ENCODE measurements at places on chromosomes 16 and 17.

GRCh38 chr17:48627623-48628521 is 1.7 kb upstream of the HOXB9 start:
- DNase-seq = no peak

DNA sequence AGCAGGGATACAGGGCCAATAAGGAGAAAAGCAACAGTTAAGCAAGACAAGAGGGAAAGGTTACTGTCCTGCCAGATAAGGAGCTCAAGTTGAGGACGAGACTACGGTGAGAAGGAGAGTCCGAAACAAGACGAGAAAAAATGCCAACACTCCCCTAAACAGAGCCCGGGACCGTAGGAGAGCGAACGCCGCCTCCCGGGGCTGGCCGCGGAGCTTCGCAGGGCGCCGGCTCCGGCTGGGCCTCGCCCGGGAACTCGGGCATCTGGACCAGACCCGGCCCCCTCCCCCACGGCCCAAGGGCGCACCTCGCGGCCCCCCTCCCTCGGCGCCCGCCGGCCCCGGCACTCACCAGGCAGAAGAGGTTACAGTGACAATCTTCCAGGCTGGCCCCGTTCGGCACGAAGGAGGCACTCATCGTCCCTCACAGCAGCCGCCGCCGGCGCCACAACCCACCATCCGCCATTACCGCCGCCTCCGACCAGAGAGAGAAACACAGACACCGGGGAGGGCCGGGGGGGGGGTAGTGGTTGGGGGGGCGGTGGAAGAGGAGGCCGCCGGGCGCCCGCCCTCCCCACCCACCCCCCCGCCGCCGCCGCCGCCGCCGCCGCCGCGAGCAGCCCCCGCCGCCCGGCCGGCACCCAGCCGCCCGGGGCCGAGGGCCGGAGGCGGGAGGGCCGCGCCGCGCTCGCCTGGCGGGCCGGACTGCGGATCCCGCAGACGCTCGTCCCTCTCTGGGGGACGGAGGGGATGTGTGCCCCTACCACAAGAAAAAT is at the start of gene MED13:
MED13 (minus strand) TSS at position 488 of the 773 bp plus-strand sequence; CDS start at position 415, 73 bp downstream.
- DNase-seq = peak; percentile 40

GRCh38 chr16:87968541-87968940 is 17.3 kb downstream of the BANP start:
- DNase-seq = no peak

DNA sequence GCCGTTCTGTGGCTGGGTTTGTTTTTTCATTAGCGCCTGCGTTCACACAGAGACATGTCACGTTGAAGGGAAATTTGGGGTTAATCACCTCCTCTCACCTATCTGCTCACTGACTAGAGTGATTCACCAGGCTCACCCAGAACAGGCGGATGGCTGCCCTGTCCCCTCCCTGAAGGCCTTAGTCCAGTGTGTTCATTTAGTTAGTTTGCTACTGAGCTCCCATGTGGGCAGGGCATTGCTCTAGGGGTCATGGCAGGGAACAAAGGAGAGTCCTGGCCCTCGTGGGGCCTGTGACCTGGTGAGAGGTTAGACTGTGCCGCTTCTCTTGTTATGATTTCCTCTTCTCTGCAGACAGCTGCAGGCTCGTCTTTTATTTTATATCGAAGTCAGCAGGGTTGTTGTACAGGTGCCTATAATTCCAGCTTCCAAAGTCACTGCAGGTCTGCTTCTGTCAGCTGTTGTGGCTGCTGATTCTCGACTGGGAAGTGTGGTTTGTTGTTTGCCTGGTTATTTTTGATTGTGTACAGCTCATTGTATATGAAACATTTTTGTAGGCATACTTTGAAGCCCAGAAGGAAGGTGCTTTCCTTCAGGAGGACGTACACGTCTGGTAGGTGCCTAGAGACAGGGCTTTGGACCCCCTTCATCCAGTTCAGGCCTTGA is 73.4 kb upstream of the GSE1 start:
- DNase-seq = no peak

DNA sequence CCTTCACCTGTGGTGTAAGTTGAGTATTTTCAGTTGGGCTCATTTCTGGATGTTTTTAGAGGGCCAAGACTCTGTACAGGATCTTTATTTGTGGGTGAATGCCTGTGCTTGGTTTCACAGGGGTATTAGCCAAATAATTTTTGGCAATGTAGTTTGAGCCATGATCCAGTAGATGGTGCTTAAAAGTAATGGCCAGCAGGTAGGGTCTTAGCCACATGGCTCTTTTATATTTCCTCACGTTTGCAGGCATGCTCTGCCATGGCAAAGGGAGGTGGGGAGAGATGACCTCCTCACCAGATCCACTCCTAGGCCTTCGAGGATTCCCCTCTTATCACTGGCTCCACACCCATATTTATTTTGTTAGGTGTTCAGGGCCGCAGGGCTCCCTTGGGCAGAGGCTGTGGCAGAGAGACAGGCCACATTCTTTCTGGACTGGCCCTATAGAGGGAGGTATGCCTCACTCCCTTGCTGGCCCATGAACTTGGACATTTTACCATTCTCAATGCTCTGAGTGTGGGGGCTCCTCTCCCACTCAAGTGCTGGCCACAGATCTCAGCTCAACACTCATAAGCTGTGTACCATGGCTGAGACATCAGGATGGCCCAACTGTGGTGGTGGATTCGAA is 417.1 kb downstream of the XYLT1 start:
- no peak for DNase-seq

DNA sequence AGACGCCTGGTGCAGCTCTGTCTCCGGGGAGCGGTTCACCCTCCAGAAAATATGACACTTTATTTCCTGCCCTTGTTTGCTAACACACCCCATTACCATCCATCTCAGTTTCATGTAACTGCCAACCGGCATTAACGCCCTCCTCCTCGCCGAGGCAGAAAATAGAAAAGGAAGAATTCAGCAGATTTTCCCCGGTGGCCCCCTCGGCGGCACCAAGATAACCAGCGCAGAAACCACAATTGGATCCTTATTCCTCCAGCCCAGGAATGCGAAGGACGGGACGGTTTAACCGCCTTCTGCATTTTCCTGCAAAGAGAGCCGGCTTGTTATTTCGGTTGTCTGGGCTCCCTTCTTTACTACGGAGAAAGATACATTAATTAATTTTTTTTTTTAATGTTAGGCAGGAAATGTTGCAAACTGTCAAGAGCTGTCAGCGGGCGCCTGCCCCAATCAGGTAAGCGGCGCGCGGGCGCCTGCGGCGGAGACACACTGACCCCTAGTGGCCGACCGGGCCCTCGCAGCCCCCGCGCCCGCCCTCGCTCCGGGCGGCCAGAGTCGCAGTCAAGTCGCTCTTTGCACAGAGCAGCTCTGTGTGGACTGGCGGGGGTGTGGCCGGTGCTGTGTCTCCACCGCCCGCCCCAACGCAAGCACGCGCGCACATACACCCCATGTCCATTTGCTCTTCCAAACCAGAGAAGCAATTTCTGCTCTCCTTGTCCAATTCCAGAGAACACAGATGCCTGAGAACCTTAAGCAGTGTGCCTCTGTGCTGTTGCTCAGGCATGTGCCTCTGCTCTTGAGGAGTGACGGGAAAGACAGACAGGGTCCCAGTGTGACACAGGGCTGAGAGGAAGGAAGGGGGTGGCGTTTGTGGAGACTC is 53.6 kb downstream of the C17orf67 start:
- peak; percentile 75 for DNase-seq

- DNase-seq = no peak
Observed at GRCh38 chr16:83187405-83187804, 560.6 kb downstream of the CDH13 start.

GRCh38 chr16:3835089-3835602 is 45.4 kb downstream of the CREBBP start:
- DNase-seq = no peak

DNA sequence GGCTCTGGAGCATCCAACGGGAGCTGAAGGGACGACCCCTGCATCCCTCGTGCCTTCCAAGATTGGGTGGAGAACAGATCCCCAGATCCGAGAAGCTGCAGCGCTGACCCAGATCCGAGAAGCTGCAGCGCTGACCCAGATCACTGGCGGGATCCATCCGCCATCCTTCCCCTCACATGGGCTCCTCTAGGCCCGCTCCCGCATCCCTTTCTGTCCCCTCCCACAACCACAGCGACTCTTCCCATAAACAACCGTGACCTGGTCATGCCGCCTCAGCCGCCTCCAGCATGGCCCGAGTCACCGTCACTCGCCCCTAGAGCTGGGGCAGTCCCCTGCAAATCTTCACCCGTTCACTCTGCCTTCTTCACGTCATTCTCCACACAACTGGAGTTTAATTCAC is 124.9 kb downstream of the UTP18 start:
- DNase-seq = no peak

GRCh38 chr17:41540921-41541625 is 13.0 kb upstream of the KRT19 start:
- no peak for DNase-seq

GRCh38 chr16:89289428-89290395 is 72.2 kb downstream of the ZNF778 start:
- DNase-seq = peak; percentile 33

GRCh38 chr17:38428643-38429371 is 543 bp downstream of the ARHGAP23 start:
- no peak for DNase-seq

GRCh38 chr16:46632778-46633733 is 11.9 kb upstream of the SHCBP1 start:
- no peak for DNase-seq

DNA sequence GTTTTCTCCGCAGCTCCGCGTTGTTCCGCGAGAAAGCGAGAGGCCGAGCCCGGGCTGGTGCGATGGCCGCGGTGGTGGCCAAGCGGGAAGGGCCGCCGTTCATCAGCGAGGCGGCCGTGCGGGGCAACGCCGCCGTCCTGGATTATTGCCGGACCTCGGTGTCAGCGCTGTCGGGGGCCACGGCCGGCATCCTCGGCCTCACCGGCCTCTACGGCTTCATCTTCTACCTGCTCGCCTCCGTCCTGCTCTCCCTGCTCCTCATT is 404 bp downstream of the EMC6 start:
- no peak for DNase-seq

GRCh38 chr17:32152130-32152529 is 9.8 kb downstream of the RHOT1 start:
- DNase-seq = no peak

- no peak for DNase-seq
Observed at GRCh38 chr17:44549686-44550085, 7.6 kb upstream of the FZD2 start.

- no peak for DNase-seq
Observed at GRCh38 chr16:69443927-69444631, 19.7 kb downstream of the CYB5B start.

DNA sequence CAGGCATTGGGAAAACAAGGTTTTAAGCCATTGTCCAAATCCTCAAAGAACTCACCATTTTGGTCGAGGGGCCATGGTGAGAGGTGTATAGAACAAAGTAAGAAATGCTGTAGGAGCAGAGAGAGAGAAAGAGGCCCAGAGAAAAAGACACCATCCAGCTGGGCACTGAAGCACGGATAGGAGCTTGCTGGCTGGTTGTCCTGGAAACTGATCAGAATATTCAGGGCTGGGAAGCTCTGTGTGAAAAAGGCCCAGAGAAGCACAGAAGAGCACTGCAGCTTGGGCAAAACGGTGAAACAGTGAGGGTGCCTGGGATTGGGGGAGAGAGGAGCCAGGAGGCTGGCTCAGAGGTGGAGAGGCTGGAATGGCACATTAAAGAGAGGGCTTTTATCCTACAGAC is 16.5 kb downstream of the HS3ST3B1 start:
- no peak for DNase-seq

DNA sequence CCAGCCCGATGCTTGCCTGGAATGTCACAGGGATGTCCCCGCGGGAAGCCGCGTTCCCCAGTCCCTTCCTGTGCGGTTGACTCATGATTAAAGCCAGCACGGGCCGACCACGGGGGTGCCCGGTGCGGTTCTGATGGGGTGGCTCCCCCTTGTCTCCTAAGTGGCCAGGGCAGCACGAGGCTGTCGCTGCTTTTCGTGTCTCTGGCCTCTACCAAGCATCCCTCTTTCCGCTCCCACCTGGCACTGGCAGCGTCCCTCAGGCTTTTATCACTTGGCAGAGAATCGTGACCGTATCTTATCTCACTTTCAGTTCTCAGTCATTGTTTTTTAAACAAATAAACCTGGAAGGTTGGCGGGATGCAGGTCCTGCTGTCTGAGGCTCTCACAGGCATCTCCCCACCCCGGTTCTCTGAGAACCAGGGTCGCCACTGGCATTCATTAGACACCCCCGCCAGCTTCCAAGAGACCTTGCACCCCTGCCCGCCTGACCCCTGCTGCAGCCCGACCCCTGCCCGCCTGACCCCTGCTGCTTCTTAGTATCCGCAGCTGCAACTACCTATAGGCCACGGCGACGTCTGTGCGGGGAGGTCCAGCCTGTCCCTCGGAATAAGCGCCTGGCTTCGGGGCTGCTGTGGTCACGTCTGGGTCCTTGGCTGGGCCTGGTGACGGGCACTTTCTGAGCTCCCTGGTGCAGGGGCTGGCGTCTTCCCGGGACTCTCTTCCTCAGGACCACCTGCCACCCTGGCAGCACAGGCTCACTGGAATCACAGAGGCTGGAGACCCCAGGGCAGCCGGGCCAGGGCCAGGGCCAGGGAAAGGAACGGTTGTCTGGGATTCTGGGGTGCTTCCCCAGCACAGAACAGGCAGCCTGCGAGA is 7.5 kb downstream of the C1QTNF8 start:
- DNase-seq = no peak

GRCh38 chr17:82782657-82783207 is 30.9 kb downstream of the TBCD start:
- DNase-seq = no peak

DNA sequence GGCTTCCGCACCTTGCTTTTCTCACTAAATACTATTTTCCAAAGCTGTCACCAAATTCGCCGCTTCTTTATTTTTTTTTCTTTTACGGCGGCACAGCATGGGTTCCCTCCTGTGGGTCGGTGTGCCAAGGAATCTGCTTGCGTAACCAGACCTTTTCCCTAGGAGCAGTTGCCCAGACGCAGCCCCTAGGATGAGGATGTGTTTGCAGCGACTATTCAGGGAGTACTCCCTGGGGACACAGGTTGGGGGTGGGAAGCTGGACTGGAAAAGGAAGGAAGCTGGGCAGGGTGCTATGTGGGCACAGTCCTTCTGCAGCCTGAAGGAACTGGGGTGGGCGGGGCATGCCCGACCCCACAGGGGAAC is 49.0 kb upstream of the ZCCHC14 start:
- no peak for DNase-seq

- no peak for DNase-seq
Observed at GRCh38 chr17:38939987-38940386, 14.6 kb downstream of the LASP1NB start.

DNA sequence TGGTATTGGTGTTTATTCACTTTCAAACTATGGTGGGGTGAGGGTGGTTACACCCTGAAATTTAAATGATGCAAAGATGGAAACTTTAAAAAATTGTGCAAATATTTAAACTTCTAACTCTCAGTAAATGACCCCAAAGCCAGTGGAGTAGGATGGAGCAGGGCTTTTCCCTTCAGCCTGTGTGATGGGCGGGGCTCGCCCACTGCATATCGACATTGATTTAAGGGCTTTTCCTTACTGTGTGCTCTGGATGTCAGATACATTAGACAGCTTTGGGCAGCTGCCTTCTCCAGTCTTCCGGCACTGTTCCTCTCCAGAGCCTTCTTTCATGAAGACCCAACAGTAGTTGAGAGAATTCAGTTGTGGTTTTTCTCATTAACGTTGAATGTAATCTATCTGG is 99.9 kb downstream of the SPECC1 start:
- no peak for DNase-seq

- DNase-seq = no peak
Observed at GRCh38 chr16:15461376-15461775, 27.0 kb downstream of the BMERB1 start.
